ENCODE measurements at places on chromosomes 2 and 18.

GRCh38 chr18:68803356-68803755, 5.5 kb downstream of the CCDC102B start:
- peak; percentile 27 for DNase-seq

- DNase-seq = peak; percentile 66
These were observed 189.0 kb downstream of the RPIA start for GRCh38 chr2:88880441-88880953.

DNA sequence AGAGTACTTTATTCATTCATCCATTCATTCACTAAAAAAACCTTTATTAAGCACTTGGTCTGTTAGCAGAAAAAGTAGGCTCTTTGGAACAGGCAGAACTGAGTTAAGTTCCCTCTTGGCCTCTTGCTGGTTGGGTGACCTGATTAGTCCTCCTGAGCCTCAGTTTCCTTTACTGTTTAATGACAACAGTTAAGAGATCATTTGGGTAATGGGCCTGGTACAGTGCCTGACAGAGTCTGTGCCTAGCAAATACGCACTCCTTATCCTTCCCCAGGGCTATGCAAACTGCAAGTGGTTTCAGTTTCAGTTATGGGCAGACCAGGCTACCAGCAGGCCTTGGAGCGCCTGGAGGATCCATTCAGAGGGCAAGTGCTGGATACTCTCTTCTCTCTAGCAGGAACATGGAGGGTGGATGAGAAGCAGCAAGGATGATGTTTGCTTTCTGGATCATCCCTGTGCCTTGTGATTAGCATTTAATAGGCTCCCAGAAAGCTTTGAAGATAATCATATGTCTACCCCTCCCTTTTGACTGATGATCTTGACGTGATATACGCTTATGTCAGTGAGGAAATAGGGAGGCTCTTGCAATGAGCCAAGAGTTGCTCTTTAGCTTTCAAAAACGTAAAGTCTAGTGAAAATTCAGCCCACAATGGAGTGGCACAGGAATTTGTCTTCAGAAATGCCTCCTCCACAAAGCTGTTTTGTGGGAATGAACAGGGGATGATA, 12.4 kb upstream of the TAF1B start:
- no peak for DNase-seq

GRCh38 chr2:23425338-23425871, 40.4 kb downstream of the KLHL29 start:
- DNase-seq = no peak

DNA sequence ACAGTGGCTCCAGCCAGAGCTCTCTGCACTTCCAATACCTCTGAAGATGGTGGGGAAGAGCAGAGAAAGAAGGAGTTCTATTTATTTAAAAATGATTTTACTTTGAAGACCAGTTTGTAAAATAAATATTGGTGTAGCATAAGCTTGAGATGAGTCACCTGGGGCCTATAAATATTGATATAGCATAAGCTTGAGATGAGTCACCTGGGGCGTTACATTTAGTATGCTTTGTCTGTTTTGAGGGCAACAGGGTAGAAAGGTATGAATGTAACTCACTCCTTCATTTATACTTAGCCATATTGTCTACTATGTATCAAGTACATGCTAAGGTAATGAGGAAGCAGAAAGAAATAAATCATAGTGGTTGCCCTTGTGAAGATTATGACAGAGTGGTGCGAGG, 7.7 kb upstream of the SULT1C4 start:
- no peak for DNase-seq

- DNase-seq = no peak
These were observed 10.3 kb upstream of the DNAJC10 start for GRCh38 chr2:182705761-182706160.

- DNase-seq = no peak
These were observed 99.9 kb upstream of the FANCL start for GRCh38 chr2:58341047-58341446.

- DNase-seq = peak; percentile 68
These were observed 19.8 kb downstream of the MYL12B start for GRCh38 chr18:3281456-3282400.

DNA sequence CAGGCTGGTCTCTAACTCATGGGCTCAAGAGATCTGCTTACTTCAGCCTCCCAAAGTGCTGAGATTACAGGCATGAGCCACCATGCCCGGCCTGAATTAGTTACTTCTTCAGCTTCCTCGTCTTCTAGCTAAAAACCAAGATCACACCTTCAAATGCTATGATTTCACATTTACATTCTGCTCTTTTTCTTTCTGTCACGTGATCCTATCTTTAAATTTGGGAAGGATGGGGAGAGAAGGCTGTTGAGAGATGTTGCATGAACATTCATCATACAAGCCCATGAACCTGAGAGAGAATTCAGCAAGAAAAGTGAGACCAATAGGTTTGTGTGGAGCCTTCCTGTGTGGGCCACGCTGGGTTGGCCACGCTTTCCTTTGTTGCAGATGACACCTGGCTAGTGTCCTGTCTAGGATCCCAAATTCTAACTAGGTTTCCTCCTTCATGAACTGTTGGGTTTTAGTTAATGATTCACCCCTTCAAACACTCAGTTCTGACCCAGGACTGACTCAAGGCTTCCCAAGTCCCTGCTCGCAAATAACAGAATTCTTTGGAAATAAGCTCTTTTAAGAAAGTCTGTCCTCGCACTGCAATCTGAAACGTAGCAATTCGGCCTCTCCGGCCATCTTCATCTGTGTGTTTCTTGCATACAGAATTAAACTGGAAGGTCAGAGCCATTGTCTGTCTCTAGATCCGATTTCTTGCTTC, 57.3 kb upstream of the CREB1 start:
- DNase-seq = no peak

Measured in right renal cortex interstitium (tissue), 3 donors.